ENCODE measurements at places on chromosomes 13 and 19.

GRCh38 chr19:10184636-10185035, 10.1 kb downstream of the DNMT1 start:
- no peak for DNase-seq

DNA sequence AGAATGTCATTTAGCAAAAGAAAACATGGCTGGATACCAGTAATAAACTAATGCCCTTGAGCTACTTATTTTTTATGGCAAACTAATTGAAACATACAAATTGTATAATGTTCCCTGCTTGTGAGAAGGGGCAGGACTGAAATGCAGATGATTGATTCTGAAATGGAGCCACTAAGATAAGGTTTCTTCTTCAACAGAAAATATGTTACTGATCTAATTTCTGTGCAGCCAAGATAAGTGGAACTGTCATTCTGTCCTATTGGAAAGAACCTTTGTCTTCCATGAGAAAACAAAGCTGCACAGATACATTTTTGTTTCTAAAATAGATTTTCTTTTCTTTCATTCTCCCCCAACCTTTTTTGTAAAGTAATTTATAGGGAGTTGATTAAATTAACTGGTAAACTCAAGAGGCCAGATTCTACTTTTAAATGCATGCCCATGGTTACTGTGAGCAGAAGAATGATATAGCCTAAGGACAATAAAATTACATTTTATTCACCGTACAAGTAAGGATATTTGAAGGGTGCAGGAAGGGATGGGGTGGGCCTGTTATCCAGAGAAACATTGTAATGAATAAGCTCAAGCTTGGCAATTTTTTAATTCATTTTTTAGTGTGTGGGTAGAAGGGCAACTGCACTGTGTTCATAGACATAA, 39.9 kb downstream of the STARD13 start:
- no peak for DNase-seq

GRCh38 chr19:6753178-6754031, 13.8 kb downstream of the SH2D3A start:
- no peak for DNase-seq

DNA sequence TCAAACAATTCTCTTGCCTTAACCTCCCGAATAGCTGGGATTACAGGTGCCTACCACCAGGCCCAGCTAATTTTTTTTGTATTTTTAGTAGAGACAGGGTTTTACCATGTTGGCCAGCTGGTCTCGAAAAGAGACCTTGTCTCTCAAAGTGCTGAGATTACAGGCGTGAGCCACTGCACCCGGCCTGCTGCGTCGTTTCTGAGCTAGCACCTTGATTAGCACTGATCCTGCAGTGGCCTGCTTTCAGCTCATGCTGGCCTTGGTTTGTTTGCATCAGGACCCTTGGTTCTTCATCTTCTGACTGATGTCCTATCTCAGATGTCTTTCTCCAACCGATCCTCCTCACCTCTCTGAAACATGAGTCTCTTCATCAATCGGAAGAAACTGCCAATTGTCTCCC, 4.9 kb upstream of the TFDP1 start:
- no peak for DNase-seq

DNA sequence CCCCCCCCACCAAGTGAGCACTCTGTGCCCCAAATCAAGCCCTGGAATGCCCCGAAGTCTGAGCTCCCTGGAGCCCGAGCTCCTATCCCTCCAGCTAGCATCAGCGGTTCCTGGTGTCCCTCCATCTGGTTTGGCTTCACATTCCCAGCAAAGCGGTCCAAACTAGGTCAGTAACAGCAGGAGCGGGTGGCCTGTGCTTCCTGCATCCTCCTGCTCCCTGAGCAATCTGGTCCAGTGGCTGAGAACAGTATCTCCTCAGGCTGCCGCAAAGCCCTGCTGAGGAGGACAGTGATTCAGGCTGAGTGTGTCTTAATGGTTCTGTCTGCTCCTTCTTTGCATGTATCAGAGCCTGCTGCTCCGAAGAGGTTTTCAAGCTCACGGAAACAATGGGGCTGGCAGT, 25.9 kb downstream of the RASL11A start:
- no peak for DNase-seq

DNA sequence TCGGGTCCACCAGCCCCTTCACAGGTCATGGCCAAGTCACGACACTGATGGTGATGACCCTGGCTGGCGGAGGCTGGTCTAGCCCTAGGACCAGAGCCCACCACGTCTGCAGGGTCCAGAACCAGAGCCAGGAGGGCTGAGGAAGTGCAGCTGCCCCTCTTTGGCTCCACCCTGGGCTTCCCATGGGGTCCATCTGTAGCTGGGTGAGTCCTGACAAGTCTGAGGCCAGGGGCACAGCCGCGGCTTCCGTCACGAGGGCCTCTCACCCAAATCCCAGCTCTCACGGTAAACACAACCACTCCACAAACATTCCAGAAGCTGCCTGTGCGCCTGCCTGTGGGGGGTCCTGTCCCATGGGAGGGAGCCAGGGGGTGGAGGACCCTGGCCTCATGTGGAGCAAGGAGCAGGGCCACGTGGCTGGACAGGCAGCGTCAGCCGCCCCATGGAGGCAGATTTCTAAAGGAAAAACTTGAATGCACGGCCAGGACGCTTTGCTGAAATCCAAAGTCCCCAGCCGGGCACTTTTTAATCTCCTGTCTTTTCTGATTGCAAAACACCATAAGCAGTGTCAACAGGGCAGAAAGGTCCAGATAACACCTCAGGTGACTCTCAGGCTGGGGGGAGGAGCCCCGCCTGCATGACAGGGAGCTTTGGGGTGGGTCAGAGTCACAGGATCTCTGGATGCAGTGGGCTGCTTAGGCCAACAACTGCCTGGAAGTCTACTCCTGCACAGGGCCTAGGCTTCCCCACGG, 29.9 kb downstream of the CEBPG start:
- DNase-seq: no peak

DNA sequence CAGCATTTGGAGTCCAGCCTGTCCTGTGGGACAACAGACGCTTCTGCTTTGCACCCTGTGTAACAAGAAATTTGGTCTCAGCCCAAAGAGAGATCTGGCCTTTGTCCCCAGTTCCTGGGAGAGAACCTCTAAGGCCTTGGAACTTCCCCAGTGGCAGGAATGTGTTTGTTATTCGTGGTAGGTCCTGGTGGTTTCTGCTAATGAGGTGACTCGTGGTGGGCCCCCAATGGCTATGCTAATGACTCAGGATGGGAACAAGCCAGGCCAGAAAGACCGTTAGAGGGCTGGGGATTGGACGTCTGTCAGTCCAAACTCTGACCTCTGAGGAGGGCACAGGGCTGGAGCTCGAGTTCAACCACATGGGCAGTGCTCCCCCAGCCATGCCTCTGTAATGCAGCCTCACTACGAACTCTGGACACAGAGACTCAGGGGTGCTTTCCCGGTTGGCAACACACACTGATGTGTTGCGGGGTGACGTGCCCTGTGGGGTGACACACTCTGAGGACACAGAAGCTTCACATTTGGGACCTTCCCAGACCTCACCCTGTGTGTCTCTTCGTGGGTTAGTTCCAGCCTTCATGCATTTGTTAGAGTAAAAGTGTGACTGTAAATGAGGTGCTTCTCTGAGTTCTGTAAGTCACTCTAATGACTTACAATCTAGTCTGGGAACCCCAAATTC, 38.9 kb downstream of the TEX29 start:
- DNase-seq: no peak

- DNase-seq: no peak
Measured at GRCh38 chr13:99703908-99704307, 202.6 kb downstream of the TM9SF2 start.

DNA sequence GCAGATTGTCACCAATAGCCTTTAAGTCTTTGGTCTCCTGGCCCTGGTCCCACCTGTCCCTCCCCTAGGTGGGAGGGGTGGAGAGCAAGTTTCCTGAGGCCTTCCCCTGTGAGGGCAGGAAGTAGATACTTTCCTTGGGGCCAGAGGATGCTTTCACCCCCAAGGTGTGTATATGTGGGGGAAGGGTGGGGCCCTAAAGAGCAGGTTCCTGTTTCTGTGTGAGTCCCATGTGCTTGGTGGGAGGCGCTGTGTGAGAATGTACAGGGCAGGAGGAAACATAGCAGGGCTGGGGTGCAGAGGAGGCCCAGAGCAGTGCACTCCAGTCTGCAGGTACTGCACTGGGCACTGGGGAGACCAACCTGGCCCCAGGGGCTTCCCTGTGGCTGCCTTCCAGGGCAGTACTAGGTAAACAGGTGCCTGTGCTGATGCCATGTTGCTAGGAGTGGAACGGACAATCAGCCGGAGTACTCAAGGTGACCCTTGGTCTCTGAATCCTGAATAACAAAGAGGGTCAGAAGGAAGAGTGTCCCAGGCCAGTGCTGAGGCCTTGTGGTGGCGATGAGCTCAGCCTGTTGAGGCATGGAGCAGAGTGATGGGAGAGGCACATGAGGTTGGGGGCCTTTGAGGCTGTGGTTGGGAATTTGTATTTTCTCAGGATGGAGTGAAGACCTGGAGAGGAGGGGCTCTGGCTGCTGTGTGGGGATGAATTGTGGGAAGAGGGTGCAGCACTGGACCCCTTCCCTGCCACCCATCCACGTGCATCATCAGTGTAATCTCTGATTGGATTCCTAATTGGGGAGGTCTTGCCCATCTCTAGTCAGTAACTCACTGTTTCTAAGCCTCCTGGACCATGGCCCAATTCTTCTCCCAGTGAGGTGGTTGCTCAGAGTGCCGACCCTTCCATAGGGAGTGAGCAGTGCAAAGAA, 5.1 kb downstream of the EGLN2 start:
- DNase-seq: no peak

DNA sequence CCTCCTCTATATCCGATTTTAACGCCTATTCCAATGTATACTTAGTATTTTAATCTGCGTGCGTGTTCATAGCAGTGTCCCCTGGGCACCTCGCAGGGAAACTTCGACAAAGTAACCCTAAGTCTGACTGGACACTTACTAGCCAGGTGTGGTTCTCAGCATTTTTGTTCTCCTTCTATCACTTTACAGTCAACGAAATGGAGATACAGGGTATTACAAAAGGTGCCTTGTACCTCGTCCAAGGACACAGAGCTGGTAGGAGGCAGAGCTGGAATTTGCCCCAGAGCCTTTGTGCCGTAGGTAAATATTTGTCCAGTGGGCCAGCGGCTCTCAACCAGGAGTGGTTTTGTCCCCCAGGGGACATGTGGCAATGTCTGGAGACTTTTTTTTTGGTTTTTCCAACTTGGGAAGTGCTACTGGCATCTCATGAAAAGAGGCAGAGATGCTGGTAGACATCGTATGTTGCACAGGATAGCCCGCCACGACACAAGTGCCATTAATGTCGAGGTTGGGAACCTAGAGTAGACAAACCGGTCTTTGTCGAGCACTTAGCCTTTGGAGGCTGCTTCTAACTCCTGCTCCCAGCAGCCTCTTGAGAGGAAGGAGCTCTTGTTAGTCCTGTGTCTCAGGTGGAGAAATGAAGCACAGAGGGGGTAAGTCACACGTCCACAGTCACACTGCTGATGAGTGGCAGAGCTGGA, 1.1 kb downstream of the ZNF444 start:
- DNase-seq: no peak

DNA sequence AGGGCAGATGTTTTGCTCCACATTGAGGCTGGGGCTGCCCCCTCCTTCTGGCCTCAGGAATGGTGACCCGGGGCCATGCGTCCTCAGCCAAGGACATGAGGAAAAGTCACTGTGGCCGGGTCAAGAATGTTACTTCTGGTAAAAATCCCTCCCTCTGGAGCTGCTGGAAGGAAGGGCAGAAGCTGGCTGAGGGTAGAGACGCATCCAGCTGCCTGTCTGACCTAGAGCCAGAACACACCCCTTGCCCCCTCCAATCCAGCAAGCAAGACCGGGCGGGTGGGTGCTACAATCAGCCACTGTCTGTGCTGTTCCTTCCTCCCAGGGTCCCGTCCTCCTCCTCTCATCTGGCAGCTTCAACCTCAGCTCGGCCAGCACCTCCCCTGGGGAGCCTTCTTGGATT, 59.0 kb downstream of the PTPRS start:
- no peak for DNase-seq

- DNase-seq: no peak
Measured at GRCh38 chr19:1893791-1894190, 8.5 kb upstream of the ABHD17A start.

DNA sequence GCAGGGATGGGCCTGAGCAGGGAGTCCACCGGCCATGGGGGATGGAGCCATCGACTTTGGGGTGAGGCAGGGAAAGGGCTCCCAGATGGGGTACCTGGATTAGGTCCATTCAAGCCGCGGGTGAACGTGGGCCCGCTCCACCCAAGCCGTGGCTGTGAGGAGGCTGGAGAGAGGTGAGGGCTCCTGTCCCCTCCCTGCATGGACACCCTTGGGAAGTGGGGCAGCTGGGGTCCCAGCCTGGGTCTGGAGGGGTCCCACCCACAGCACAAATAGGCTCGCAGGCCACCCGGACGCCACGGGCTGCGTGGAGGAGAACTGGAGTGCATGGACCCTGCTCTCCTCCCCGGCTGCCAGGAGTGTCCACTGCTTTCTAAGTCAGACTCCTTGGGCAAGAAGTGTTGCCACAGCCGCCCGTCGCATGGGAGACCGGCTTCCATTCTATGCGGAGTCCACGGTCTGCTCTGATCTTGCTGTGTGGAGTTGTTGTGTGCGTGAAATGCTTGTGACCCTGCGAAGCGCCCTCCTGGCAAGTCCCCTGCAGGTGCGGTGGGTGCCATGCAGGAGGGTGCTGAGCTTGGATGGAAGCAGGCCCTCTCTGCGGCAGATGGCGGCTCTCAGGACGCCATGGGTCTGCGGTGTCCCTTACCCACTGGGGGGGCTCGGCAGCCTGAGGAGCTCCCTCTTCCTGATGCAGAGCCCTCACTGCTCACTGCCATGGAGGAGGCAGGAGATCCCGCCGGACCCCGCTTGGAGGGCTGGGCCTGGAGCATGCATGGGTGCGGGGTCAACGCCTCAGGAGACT, 2.0 kb downstream of the DAZAP1 start:
- no peak for DNase-seq

- DNase-seq: no peak
Measured at GRCh38 chr19:45607071-45608029, 5.3 kb upstream of the GPR4 start.

- no peak for DNase-seq
Measured at GRCh38 chr13:113746143-113746525, 12.9 kb upstream of the TMEM255B start.

- no peak for DNase-seq
Measured at GRCh38 chr13:22061371-22061805, 390.5 kb downstream of the FGF9 start.

DNA sequence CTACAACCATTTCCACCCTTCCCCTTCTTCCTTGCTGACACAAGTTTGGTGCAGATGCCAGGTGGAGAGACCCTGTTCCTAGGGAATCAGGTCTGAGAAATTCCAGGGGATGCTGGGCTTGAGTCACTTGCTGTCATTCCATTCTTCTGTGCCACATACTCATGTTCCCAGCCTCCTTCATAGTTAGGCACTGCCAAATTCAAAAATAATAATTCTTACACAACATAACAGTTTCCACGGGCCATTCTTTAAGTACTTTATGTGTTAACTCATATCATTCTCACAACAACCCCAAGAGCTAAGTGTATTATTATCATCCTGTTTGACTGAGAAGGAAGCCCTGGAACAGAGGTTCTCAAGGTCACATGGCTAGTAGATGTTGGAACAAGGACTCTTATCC, 27.1 kb upstream of the POMP start:
- DNase-seq: no peak

Measured in NCI-H187 treated with DMSO at 0.1 percent for 48 hours (cell line).